MG63 (cell line): ENCODE measurements at places on chromosomes 2 and 18. TPM values are rescaled to one million over a fixed set of nuclear protein-coding genes. Genes with fewer than 3 reads are reported as not detected.

The PLEK gene
- total RNA-seq, result not detected in 2 replicates

The VIT gene
- total RNA-seq, result 7.9 and 9.3 TPM in 2 replicates

The MYL12A gene
- total RNA-seq, result 750 and 1,020 TPM in 2 replicates

The FBXO48 gene
- total RNA-seq, result 0.13 TPM in 1 of 2 replicates, not detected in the other

- no peak for DNase-seq
These were observed 686.1 kb upstream of the SALL3 start for GRCh38 chr18:78293540-78293939.

- DNase-seq, result no peak
These were observed 18.7 kb downstream of the RBBP8 start for GRCh38 chr18:22951823-22952222.

GRCh38 chr2:64296140-64296480, 151.9 kb upstream of the PELI1 start:
- DNase-seq, result no peak

- no peak for DNase-seq
These were observed 439.7 kb upstream of the CDH20 start for GRCh38 chr18:60893355-60894097.

DNA sequence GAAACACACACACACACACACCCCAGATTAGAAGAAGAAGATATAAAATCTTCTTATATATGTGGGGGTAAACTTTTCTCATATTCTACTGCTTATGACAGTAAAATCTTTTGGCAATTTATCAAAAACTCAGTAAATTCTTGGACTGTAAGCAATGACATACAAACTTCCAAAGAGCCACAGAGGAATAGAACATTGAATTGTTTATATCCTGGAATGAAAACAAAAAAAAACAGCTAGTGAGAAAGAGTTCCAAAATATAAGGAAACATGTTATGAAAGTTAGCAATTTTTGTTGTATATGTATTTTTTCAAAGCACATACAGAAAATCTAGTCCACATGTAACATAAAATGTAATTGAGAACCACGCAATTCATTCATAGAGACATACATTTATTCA, 764.9 kb downstream of the DSC3 start:
- DNase-seq, result no peak
